Left ventricle myocardium superior (tissue), 1 donor: ENCODE measurements at places on chromosomes 3 and 15. TPM values are rescaled to one million over a fixed set of nuclear protein-coding genes. Genes with fewer than 3 reads are reported as not detected.

DNA sequence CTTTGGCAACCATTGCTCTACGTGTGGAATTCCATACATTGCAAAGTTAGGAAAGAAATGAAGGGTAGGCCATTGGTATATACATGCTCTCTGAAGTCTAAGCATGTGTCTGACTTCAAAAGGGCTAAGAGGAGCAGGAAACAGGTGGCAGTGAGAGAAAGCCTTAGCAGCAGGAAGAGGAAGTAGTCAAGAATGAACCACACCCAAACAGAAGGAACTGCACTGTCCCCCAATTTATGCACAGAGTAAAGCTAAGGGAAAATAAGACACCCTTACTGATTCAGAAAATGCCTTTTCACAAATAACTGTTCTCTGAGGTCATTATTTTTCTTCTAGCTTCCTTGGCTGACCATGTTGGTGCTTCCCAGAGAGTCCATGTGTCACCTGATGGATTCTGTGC, 575.4 kb downstream of the NTRK3 start:
- no peak for DNase-seq

DNA sequence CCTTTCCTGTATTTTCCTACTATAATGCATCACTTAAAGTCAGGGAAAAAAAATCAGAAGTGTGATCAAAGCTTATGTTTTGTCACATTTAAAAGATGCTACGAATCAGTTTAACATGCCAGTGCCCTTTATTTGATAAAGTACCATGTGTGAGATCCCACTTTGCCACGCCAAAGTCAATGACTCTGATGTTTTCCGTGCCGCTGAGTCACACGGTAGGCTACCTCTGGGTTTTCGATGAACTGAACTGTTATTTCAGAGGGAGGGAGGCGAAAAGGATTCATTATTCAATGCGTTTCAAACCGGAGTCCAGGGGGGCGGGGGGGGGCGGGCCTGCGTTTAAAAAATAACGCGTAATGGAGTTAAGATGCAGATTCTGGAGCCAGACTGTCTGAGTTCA, 203.0 kb downstream of the ABHD5 start:
- no peak for DNase-seq

GRCh38 chr3:182484682-182485081, 308.6 kb upstream of the ATP11B start:
- no peak for DNase-seq

The EPHB3 gene
- 1.6 TPM for total RNA-seq

The ISLR2 gene
- total RNA-seq, result 2.2 TPM

The ARIH1 gene
- 184 TPM for total RNA-seq

DNA sequence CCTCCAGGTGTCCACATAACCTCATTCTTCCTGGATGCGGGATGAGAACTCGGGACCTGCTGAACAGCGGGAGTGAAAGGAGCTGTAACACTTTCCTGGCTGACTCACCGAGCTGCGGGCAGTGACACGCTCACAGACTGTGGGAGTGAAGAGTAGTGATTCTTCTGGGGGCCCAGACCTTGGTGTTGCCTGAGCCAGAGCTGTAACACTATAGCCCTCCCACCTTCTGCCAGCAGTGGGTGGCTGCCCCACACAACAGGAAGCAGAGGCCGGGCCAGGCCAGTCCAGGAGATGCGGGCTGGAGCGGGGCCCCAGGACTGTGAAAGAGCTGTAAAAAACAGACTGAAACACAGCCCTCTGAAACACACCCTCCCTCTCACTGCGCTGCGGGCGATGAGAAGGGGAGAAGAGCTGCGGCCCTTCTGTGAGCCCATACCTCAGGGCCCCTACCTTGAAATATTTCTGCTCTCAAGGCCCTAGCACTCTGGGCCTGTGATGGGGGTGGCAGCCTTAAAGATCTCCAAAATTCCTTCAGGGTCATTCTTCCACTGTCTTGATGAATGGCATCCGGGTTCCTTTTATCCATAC, 464.0 kb upstream of the CCDC54 start:
- DNase-seq, result no peak

GRCh38 chr15:83380682-83381081, 66.5 kb upstream of the SH3GL3 start:
- DNase-seq, result peak; percentile 45

DNA sequence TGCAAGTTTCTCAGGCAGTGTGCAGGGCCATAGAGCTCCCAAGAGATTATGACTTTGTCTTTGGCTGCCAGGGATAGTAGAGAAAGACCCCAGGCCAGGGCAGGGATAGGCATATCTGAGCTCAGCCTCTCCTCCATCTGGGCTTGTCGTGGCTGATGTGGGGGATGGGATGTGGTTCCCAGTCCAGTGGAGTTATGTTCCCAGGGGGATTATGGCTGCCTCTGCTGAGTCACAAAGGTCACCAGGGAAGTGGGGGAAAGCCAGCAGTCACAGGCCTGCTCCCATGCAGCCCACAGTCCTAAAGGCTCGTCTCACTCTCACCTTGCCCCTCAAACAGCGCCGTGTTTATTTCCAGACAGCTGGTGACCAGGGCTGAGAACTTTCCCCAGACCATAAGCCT, 354.9 kb downstream of the SI start:
- DNase-seq, result no peak

The HEMK1 gene
- total RNA-seq, result 15.3 TPM

DNA sequence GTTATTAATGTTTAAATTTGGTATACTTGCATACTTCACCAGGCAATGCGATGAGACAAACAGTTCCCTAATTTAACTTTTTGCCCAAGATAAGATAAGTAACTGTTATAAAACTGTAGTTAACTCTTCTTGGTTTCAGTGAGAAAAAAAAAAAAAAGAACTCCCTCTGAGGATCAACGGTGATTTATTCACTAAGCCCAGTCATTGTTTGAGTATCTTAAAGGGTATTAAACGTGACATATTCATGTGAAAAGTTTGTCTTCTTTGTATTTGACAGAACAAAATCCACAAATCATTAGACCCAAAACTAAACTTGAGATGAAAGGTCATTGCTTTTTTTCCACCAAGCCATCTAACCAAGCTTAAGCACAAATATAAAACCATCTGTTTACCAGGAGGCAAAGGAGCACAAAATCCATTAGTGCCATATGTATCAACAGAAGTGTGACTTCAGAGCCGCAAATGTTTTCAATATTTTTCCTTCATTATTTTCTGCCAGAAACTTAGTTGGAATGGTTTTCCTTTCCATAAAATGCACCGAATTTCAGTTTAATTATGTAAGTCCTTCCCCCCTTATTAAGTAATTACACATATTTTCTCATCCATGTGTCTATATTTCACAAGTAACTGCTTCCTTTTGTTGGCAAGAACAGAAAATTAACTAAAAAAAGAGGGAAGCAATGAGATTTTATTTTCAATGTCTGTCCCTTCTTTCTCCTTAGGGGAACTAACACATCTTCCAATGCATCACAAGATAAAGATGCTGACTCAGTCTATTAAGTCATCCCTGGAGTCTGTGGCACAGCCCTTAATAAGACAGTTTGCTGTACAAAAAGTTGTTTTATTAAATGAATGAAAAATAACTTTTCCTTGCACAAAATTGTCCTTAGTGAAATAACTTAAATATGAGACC, 92.2 kb upstream of the RAP2B start:
- DNase-seq, result no peak

The AQP9 gene
- total RNA-seq, result 1.9 TPM

The CAND2 gene
- total RNA-seq, result 69.2 TPM

GRCh38 chr3:116020495-116020894, 397.2 kb downstream of the GAP43 start:
- no peak for DNase-seq

GRCh38 chr3:14467814-14468620, 65.6 kb downstream of the SLC6A6 start:
- peak; percentile 43 for DNase-seq

The USP50 gene
- total RNA-seq, result not detected

- no peak for DNase-seq
Observed at GRCh38 chr3:159378396-159379194, 576.7 kb downstream of the MFSD1 start.

DNA sequence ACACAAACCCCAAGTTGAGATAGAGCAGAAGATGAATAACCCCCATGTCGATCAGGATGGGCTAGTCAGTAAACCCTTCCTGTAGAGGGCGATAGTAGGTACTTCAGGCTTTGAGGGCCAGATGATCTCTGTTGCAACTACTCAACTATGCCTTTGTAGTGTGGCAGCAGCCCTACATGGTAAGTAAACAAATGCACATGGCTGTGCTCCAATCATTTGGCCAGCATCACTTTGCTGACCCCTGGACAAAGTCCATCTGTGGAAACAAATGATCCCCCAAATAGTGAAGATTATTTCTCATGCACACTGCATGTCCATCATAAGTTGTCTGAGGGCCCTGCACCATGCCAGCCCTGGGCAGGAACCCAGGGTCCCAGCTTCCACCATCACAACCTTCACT, 402.2 kb upstream of the PROK2 start:
- no peak for DNase-seq

The KLHL25 gene
- 3.8 TPM for total RNA-seq

- DNase-seq, result no peak
Observed at GRCh38 chr3:168467115-168467714, 371.5 kb upstream of the GOLIM4 start.

The FOXP1 gene
- 35.2 TPM for total RNA-seq

- no peak for DNase-seq
Observed at GRCh38 chr3:65169961-65170360, 482.2 kb upstream of the ADAMTS9 start.

DNA sequence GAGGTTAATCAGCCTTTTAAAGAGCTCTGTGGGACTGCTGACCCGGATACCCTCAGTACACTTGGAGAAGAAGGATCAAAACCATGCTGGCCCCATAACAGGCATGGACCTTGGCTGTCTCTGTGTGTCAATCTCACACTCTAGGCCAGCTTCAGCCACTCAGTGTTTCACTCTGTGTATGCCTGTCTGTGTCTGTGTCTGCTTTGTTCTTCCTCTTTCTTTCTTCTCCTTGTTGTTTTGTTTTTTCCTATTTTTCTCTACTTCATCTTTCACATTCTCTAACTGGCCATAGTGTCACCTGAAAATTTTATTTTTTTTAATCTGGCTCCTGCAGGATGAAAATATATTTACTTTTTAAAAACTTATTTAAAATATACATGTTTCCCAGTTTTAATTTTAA, 51.1 kb downstream of the SERP1 start:
- DNase-seq, result no peak

- no peak for DNase-seq
Observed at GRCh38 chr15:67945951-67946700, 106.3 kb upstream of the RNU6-1 start.

The CLDN16 gene
- total RNA-seq, result not detected

GRCh38 chr3:149806171-149806778, 6.7 kb upstream of the RNF13 start:
- DNase-seq, result no peak

DNA sequence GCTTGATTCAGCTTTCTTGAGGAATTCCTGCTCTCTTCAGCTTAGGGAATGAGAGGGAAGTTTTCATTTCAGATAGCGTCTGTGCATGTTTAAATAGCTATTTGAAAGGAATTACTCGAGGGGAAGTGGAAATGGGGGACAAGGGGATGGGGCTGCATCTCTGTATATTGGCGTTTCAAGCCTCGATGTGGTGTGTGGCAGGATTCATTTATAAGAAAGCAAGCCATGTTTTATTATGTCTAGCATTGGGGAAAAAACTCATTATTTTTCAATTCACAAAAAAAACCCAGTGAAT, 1.0 kb downstream of the ATP2C1 start:
- DNase-seq, result no peak

DNA sequence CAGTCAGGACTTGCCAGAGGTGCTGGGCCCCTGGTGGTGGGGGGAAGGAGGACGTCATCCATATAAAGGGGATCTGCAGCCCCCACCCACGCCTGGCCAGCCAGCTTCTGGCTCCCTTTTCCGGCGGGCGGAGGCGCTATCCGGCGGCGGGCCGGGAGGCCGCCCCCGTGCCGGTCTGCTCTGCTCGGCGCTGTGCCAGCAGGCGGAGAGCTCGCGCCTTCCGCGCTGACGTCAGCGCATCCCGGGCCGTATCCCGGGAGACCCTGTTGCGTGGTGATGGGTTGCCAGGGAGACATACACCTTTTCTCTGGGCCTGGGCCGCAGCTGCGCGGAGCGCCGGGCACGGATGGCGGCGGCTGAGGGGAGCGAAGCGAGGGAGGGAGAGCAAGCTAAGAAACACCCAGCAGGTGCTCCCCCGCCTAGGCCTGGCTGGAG, 1.1 kb downstream of the FAM131A start:
- DNase-seq, result peak; percentile 91

The FBXO40 gene
- total RNA-seq, result 228 TPM

The TTLL13 gene
- 0.20 TPM for total RNA-seq

DNA sequence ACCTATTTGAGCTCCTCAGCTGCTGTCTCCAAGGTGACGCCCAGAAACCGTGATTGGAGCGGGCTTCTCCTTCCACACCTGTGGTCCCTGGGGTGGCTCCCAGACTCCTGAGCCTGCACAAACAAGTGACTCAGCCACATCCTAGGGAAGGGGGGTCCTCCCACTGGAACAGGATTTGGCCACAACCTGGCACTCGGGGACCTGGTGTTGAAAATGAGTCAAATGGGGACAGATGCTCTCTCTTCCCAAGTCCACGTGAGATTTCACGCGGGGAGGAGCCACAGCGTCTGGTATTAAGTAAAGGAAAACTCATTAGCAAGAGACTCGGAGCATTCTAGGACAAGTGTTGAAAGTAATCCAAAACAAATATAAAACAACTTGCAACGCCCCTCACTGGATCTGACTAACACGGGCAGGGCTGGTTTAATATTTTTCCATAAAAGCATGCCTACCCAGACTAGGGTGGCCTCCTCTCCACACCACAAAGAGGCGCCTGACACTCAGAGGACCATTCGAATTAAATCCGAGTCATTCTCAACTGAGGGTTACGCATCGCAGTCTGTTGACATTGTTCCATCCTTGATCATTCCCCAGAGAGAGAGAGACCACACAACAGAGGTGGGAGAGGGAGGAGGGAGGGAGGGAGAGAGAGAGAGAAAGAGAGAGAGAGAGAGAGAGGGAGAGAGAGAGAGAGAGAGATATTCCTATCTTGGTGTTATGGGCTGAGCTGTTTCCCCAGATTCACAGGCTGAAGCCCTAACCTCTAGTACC, 74.4 kb downstream of the MGLL start:
- DNase-seq, result peak; percentile 79

- no peak for DNase-seq
Observed at GRCh38 chr3:28791713-28792255, 443.2 kb upstream of the AZI2 start.
